Cerebellum (tissue), 4 donors: ENCODE measurements at places on chromosomes 5 and 9. TPM values are rescaled to one million over a fixed set of nuclear protein-coding genes. Genes with fewer than 3 reads are reported as not detected.

DNA sequence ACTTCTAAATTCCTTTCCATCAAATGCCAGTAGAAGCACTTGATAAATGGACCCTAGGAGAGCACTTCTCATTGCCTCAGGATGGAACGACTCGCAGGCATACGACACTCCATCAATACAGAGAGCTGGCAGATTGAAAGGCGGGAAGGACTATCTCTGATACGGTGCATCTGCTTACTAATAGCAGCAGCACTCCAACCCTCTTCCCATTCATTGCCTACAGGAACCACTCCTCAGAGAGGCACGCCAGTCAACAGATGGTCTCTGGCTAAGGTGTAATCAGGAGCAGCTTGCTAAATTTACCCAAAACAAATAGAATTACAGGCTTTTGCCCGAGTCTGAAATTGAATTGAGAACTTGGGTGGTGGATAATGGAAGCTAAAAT, 168.1 kb downstream of the EFNA5 start:
- peak; percentile 50 for DNase-seq

DNA sequence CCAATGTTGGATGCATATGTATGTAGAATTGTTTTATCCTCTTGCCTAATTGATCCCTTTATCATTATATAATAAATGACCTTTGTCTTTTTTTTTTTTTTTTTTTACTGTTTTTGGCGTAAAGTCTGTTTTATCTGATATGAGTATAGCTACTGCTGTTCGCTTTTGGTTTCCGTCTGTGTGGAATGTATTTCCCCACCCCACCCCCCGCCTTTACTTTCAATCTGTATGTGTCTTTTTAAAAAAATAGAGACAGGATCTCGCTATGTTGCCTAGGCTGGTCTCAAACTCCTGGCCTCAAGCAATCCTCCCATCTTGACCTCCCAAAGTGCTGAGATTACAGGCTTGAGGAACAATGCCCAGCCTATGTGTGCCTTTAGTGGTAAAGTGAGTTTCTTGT, 11.3 kb downstream of the AHRR start:
- no peak for DNase-seq

The KIAA1958 gene
- total RNA-seq: 31.9 TPM

The JAKMIP2 gene
- total RNA-seq: 33.2 TPM

The LCN9 gene
- total RNA-seq: not detected
